ENCODE measurements at places on chromosomes 4 and X.

DNA sequence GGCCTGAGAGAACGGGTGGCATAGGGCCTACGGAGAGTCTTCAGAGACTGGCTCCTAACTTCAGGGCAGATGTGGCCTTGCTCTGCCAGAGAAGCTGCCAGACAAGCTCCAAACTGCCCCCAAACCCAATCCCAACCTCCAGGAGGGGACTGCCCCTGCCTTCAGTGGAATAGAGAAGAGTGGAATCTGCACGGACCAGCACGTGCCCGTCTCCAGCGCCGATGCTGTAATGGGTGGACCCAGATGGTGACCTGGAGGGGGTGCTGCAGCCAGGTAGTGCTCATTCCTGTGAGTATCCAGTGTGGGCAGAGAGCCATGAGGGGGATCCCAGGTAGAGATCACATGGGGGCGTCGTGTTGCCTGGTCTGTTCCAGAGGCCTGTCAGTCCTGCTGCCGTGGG lies 73.2 kb upstream of the NKX1-1 start:
- DNase-seq: no peak

GRCh38 chr4:3348621-3349020 lies 55.8 kb downstream of the RGS12 start:
- DNase-seq: no peak

GRCh38 chr4:87120010-87120409 lies 100.4 kb downstream of the KLHL8 start:
- DNase-seq: no peak

DNA sequence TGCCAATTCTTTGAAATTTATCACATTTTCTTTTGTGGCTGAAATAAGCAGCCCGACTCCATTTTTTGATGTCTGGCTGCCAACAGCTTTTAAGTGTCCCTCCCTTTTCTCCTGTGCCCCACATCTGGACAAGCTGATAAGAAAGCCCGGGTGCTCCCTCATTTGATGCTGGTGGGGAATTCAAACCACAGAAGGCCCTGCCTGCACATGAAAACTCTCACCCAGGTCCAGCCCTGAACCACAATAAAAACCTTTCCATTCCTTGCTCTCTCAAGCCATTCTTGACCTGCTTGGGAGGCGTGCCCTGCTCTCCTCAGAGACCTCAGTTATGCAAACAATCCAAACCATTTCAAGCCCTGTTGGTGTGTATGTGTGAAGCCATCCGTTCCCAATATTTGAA lies 93.9 kb downstream of the FAM53A start:
- no peak for DNase-seq

DNA sequence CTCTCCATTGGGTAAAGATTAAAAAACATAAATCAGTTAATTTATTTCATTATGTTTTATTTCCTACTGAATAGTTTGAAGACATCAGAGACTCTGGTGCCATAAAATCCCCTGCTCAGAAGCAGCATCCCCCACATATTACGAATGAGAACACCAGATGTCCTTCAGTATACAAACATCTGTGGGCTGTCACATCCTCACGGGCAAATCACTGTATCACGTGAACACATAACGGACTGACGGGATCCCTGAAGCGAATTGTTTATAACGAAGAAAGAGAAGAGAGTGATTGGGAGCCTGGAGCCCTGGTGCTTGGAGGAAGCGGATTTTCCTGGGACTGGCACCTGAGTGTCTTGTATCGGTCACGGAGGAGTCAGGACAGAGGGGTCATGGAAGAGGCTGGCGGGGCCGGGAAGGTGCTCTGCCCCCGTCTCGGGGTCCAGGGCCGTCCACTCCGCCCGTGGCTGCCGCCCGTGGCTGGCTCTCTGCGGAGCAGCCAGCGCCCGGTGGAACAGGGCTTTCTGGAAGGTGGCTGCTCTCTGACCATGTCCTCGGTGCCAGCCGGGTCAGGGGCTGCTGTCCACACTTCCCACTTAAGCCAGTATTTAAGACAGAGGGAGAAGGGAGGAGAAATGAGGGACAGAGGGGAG lies 452.7 kb upstream of the FAT1 start:
- no peak for DNase-seq

DNA sequence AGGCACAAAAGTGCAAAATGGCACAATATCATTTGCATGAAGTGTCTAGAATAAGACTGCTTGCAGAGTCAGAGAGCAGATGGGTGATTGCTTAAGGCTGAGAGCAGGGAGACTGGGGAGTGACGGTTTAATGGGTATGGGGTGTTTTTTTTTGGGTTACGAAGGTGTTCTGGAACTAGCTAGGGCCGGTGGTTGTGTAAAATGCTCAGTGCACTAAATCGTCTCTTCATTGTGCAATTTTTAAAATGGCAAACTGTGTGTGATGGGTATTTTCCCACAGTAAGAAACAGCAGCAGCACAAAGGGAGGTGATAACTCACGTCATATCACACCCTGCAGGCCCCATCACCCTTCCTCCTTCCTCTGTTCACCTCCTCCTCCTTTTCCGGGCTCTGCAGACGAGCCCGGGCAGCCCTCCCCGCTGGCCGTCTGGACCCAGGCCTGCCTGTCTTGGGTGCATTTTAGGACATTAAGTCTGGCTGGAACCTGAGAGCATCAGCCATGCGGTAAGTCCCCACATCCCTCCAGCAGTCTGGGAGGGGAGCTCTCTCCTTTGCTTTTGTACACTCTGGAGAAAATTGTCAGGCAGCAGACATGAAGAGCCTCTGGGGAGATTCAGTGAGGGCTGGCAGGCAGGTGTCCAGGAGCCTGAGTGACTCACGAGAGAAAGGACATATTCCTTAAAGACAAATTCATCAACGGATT lies 42.7 kb downstream of the ASMT start:
- no peak for DNase-seq

DNA sequence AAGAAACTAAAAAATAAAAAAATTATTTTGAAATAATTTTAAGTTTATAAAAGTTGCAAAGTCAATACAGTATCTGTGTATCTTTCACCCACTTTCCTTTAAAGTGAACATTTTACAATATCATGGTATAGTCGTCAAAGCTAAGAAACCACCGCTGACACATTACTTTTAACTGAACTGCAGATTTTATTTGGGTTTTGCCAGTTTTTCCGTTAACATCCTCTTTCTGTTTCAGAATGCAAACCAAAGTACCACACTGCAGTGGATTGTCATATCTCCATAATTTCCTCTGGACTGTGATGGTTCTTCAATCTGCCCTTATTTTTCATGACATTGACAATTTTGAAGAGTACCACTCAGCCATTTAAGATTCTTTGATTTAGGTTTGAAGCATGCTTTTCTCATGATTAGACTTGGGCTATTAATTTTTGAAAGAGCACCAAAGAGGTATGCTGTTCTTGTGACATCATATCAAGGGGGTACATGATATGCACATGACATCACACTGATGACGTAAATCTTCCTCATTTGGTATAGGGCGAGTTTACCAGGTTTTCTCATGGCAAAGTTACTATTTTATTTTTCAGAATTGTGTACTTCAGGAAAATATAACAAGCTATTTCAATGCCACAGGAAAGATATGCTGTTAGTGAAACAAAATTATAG lies 3.6 kb upstream of the CXCL1 start:
- DNase-seq: no peak

DNA sequence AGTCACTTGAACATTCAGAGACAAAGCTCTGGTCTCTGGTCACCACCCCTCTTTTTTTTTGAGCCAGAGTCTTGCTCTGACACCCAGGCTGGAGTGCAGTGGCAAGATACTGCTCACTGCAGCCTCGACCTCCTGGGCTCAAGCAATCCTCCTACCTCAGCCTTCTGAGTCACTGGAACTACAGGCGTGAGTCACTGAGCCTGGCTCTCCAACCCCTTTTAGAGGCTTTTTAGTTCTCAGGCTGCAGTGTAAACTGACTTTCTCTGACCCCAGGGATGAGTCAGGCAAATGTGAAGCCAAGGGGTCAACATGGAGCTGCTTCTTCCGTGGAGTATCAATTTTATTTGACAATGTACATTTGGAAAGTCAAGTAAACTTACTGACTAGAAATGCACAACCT lies 229.2 kb downstream of the PTTG2 start:
- DNase-seq: no peak

DNA sequence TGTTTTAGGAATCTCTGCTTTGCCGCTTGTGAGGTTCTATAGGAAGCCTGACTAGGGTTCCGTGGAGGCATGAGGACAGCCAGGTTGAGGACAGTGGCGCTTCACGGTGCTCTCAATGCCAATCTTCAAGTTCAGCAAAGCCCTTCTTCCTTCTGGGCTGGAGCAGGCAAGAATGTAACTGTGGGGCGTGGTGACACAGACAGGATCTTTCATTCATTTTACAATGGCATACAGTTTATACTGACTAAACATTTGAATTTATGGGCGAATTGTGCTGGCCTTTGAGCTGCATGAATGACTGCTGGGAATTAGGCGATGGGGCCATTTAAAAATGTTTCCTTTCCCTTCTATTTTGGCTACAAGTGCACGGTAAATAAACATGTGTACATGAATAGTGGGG lies 2.9 kb upstream of the NHS start:
- DNase-seq: no peak

DNA sequence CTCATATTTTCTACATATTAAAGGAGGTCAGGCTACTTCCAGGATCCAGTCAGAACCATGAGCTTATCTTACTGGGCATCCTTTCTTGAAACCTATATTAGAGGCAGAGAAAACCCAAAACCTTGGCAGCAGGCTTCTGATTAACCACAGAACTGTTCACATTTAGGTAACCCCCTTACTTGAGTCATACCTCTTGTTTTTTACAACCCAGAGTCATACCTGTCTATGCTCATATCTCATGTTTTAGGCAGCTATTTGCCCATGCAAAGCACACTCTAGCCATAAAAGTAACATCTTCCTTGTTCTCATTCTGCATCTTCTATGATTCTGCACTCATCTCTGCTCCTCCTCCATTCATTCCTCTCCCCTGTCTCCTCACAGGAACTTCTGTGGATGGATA lies 138.0 kb upstream of the SMIM31 start:
- DNase-seq: no peak

All from iPS DF 19.7 (cell line).